ENCODE measurements at places on chromosomes 2 and 18. TPM values are rescaled to one million over a fixed set of nuclear protein-coding genes. Genes with fewer than 3 reads are reported as not detected.

The TEX261 gene
- total RNA-seq: 49.5 TPM

The SATB2 gene
- total RNA-seq: 1.3 TPM

The HNRNPLL gene
- total RNA-seq: 54.8 TPM

GRCh38 chr18:79383388-79384056 lies 12.2 kb upstream of the NFATC1 start:
- no peak overlapping the region for H3K27ac ChIP-seq
- no peaks in the 10 kb centered on the region for H3K36me3 ChIP-seq
- peaks cover 8% of the 10 kb centered on the region for H3K4me1 ChIP-seq
- no peak for DNase-seq
- H3K4me3 ChIP-seq: no peak overlapping the region

- H3K36me3 ChIP-seq: no peaks in the 10 kb centered on the region
- H3K27ac ChIP-seq: no peak overlapping the region
- H3K27me3 ChIP-seq: no peaks in the 10 kb centered on the region
- H3K4me3 ChIP-seq: no peak overlapping the region
These were observed 70.7 kb downstream of the EDAR start for GRCh38 chr2:108918156-108918874.

- DNase-seq: no peak
- H3K27ac ChIP-seq: no peak overlapping the region
- no peaks in the 10 kb centered on the region for H3K27me3 ChIP-seq
- H3K4me3 ChIP-seq: no peak overlapping the region
- peaks cover 3% of the 10 kb centered on the region for H3K4me1 ChIP-seq
These were observed 60.9 kb downstream of the SOWAHC start for GRCh38 chr2:109674894-109675534.

DNA sequence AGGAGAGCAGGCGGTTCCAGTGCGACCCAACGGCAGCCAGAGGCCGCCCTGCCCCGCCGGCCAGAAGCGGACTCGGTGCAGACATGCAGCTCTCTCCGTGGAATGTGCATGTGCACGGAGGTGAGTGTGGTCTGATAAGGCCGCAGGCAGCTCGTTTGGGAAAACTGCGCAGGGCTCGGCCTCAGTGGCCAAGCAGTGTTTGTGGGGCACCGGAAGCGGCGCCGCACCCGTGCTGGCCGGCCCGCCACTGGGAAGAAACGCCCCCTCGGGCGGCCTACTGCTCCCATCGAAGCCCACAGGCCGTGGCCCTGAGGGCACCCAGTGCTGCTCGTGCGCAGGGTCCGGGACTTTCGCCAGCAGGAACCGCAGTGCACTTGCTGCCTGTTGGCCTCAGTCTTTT lies 25.2 kb downstream of the PRELID3A start:
- no peak for DNase-seq
- H3K36me3 ChIP-seq: no peaks in the 10 kb centered on the region
- no peak overlapping the region for H3K4me3 ChIP-seq
- no peak overlapping the region for H3K27ac ChIP-seq
- no peaks in the 10 kb centered on the region for H3K4me1 ChIP-seq

- H3K4me3 ChIP-seq: no peak overlapping the region
- no peaks in the 10 kb centered on the region for H3K27me3 ChIP-seq
- H3K27ac ChIP-seq: no peak overlapping the region
These were observed 15.7 kb downstream of the KLHL29 start for GRCh38 chr2:23400703-23401102.

GRCh38 chr2:235492850-235493344 lies 946 bp upstream of the AGAP1 start:
- H3K4me1 ChIP-seq: peaks cover 3% of the 10 kb centered on the region
- H3K27me3 ChIP-seq: no peaks in the 10 kb centered on the region
- peak; percentile 61 for DNase-seq
- peak overlapping the region; percentile 80 for H3K27ac ChIP-seq
- H3K36me3 ChIP-seq: no peaks in the 10 kb centered on the region

DNA sequence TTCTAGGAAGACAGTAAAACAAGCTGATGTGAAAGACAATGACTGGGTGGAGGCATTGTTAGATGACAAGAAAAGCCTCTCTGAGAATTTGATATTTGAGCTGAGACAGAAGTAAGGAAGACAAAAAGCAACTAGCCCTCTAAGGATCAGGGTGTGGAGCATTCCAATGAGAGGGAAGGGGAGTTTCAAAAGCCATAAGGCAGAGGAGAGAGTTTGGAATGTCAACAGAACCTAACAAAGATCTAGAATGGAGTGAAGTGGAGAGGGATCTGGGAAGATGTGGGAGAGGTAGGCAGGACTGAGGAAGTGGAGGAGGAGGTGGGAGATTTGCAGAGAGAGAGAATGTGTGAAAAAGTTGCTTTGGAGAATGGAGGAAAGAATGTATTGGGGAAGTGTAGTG lies 17.3 kb upstream of the ASXL2 start:
- no peaks in the 10 kb centered on the region for H3K4me1 ChIP-seq
- H3K4me3 ChIP-seq: no peak overlapping the region
- DNase-seq: no peak

DNA sequence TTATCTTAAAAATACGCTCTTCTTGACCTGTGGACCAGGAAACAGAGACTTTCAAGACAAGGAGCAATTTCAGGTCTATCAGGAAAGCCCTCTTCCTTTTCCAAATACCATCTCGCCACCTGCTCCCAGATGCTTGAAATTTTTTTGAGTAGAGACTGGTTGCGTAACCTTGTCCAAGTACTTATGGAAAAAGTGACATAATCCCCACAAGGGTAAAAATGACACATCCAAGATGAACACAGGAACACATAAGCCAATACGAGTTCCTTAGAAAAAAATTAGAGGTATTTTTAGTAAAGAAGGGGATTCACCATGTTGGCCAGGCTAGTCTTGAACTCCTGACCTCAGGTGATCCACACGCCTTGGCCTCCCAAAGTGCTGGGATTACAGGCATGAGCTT lies 1.8 kb downstream of the SERPINB13 start:
- H3K4me3 ChIP-seq: no peak overlapping the region
- no peak overlapping the region for H3K27ac ChIP-seq
- H3K36me3 ChIP-seq: no peaks in the 10 kb centered on the region
- no peaks in the 10 kb centered on the region for H3K27me3 ChIP-seq

- no peaks in the 10 kb centered on the region for H3K4me1 ChIP-seq
- H3K4me3 ChIP-seq: no peak overlapping the region
These were observed 7.5 kb upstream of the CCDC195 start for GRCh38 chr2:224723586-224724217.
